ENCODE measurements at places on chromosomes 3 and 15. TPM values are rescaled to one million over a fixed set of nuclear protein-coding genes. Genes with fewer than 3 reads are reported as not detected.

Gene C3orf80
- 2.0 TPM for total RNA-seq

Gene GOLGA8M
- total RNA-seq = 0.82 TPM

Gene VEPH1
- 19.1 TPM for total RNA-seq

DNA sequence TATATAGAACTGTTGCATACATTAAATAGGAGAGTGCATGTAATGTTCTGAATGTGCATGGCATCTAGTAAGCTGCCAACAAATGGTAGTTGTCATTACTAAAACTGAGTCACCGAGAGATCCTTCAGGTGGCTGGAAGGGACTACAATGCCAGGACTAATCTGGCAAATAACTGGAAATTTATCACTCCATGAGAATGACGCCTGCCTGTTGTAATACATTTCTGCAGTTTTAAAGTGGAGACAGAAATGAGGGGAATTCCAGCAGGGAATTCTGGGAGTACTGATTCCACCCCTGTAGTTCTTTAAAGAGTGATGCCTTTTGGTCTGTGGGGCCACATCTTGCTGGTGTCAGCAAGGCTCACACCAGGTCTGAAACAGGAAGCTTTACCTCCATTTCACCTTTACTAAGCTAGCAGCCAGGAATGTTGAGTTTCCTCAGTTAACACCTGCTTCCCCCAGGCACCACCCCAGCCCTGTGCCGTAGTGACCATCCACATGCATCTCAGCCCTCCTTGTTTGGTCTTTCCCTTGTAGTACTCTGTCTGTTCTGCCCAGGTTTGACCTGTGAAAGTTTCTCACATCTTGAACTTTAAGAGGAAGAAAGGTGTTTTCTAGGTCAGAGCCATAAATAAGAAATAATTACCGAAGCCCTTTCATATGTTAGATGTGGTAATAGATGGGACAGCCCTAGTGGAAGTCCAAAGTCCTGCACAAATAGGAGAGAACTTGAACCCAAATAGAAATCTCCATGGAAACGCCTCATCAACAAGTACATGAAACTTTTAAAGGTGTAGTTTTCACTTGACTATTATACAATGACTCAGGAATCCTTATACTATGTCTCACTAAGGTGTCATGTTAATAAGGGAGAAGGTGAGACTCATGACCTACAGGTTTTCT is 56.7 kb upstream of the LMOD3 start:
- DNase-seq = no peak

GRCh38 chr15:99423186-99424130 is 142.3 kb upstream of the MEF2A start:
- no peak for DNase-seq

GRCh38 chr15:86870846-86871245 is 791.2 kb downstream of the AGBL1 start:
- DNase-seq = no peak

DNA sequence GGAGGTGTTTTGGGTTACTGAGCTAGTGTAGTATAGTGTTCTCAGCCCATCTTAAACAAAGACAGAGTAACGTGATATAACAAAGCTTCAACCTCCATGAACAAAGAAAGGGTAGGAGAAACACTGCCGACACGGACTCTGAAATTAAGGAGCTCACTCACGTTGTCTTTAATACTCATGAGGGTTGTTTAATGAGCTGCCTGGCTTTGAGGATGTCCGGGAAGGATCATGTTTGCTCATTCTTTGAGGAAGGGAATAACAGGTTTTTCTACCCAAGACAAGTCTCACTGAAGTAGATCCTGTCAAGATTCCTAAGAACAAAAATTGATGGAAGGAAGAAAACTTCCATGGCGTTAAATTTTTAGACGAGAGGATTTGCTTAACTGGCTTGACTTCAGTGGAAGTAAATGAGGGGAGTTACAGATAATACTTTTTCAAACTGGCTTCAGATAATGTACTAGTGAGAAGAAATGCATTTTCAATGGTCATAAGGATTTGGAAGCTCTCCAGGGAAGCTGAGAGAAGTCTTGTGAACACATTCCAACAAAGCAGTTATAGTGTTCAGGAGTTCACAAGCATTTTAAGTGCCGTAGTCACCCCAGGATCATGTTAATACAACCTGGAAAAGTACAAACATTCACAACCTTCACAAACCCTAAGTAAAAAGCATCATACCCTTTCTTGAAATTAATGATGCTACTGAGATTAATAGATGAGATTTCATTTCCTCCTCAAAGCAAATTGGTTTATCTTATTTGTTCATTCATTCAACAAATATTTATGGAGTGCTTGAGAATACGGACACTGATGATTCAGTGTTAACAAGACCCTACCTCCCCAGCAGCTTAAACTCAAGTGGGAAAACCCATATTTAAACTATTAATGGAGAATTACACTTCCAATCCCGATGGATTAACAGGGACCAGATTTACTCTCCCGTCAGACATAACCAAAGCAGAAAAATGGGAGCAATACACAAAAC is 101.5 kb downstream of the SHQ1 start:
- no peak for DNase-seq

DNA sequence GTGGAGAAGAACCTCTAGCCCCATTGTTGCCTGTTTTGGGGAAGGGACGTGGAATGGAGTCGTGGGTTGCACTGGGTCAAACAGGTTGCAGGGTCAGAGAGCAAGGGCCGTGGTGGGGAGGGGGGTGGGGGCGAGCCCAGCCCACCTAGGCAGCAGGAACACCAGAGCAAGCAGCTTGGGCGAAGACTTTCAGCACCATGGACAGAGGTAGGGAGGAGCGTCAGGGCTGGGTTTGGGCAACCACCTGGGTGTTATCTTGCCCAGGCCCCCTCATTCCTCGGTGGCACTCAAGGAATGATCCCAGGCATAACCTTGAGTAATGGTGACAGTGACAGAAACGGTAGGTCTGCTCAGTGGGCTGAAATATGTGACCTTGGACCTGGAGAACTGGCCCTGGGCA is 45.9 kb upstream of the TMEM115 start:
- no peak for DNase-seq

DNA sequence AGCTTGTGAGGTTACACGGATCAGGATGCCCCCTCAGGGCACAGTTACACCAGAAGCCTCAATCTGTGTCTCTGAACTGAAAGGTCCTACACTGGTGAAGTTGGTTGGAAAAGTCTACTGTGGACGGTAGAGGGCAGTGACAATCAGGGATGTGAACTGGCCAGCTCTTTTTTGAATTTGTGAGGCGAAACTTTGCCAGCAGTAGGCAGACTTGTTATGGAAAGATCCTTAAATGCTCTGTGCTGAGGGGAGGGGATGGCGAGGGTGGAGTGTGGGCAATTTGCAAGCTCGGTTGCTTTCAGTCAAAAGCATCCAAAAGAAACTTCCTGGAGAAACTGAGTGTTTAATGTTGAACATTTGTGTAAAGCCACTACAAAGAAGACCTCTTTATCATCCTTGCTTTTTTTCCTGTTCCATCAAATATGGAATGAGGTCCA is 127.4 kb upstream of the ABHD17C start:
- peak; percentile 69 for DNase-seq

DNA sequence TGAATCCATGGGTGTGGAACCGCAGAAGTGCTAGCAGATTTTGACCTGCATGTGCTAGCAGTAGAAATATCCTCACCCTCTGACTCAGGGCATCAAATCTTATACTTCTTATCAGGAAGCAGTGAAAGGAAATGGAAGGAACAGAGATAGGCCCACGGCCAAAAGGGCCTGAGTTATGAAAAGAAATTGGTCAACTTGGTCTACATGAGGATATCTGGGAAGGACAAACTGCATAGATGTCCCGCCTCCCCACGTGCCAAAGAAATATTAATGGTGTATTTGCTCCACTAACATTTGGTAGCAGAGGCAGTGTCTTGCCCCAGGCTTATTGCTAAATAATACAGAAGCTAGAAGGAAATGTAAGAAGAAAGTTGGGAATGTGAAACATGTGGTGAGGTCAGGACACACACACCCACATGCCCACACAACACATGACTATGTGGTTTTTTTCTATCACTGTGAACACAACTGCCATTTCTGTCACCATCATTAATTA is 93.6 kb upstream of the COL8A1 start:
- no peak for DNase-seq

- DNase-seq = no peak
These were observed 52.9 kb downstream of the CACNA1D start for GRCh38 chr3:53547327-53547726.

- no peak for DNase-seq
These were observed 1.8 kb downstream of the ONECUT1 start for GRCh38 chr15:52788099-52788986.

DNA sequence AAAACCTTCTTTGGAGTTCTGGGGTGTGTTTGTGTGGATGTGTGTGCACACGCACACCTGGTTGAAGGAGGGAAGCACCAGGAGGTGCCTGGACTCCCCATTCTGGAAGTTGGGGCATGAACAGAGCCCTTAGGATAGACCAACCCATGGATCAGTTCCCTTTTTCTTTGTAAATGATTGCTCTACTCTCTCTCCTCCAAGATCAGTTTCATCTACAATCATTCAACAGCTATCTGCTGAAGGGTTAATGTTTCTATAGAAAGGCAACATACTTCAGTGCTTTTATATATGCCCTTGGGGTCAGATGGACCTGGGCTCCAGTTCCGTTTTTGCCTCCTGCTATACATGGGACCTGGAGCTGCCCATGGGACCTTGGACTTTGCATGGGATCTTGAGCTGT is 352.1 kb upstream of the CFAP20DC start:
- DNase-seq = no peak

GRCh38 chr3:13086531-13086981 is 13.3 kb upstream of the IQSEC1 start:
- no peak for DNase-seq

DNA sequence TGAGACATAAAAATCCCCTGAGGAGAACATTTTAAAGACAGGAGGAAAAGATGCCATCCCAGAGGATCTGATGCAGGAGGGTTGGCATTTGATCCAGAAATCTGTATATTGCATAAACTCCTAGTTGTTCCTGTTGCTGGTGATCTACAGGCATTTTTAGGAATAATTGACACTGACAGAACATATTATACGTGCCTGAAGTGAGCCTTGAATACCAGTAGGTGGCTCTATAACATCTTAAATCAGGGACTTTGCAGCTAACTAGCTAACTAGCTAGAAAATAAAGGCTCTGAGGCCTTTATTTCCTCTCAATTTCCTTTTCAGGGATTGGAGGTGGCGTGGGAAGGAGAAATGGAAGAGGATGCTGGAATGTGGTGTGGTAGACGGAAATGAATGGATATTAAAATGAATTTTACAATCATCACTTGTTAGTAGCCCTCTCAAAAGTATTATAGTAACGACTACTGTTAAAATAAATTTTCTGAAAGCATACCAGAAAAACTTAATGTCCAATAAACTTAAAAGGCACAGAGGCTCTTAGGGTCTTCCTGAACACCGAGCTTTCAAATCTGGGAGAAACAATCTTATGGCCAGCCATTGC is 73.8 kb upstream of the ZBED2 start:
- peak; percentile 65 for DNase-seq

DNA sequence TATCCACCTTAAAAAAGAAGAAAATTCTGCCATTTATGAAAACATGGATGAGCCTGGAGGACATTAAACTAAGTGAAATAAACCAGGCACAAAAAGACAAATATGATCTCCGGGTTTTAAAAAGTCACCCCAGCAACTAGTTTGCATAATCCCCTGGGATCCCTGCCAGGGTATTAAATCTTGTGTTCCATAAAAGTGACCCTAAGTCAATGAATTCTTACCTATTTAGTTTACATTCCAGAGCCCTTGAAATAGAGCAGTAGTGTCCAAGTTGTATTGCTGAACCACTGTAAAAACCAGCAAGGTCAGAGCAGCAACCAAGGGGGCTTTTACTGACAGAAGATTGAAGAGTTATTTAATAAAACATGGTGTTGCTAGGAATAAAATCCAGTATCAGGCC is 716.8 kb upstream of the BCHE start:
- no peak for DNase-seq
